ENCODE measurements at places on chromosomes 2 and 18.

- no peak for DNase-seq
Observed at GRCh38 chr2:236588932-236589592, 19.4 kb downstream of the ACKR3 start.

- DNase-seq = no peak
Observed at GRCh38 chr18:13502585-13502984, 223.8 kb downstream of the FAM210A start.

- DNase-seq = no peak
Observed at GRCh38 chr2:127134833-127135830, 28.2 kb upstream of the BIN1 start.

- no peak for DNase-seq
Observed at GRCh38 chr2:20670315-20671035, 3.5 kb downstream of the GDF7 start.

DNA sequence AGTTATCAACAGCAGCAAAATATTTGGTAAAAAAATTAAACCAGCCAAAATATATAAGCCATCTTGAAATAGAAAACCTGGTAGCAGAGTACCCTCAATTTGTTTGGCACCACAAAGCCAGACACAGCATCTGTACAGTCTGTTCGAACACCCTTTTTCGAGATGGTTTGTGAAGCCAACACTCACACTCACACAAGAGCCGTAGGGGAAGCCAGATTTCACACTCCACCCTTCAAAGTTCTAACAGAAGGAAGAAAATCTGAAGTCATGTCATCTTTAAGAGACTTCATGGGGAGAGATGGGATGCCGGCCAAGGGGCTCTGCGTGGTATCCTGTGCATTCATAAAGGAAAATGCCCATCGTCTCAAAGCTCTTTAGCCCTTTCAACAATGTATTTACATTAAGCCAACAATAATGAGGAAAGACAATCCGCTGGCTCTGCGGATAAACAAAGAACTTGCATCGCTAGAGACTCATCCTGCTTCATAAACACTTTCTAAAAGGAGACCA, 451.5 kb upstream of the CHST9 start:
- DNase-seq = no peak

DNA sequence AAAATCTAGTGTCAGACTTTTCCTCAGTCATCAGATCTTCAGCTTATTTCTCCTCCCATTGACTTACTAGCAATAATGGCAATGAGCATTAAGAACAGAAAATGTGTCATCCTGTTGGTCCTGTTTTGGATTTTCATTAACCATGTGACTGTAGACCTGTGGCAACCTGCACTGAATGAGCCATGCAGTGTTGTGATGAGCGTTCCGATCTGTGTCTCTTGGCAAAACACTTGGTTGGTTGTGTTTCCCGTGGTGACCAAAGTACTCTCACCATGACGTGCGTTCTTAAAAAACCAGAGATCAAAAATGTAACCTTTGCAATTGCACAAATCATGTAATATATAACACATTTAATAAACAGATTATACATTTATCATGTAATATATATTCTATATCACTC, 138.6 kb downstream of the MAP3K20 start:
- no peak for DNase-seq

DNA sequence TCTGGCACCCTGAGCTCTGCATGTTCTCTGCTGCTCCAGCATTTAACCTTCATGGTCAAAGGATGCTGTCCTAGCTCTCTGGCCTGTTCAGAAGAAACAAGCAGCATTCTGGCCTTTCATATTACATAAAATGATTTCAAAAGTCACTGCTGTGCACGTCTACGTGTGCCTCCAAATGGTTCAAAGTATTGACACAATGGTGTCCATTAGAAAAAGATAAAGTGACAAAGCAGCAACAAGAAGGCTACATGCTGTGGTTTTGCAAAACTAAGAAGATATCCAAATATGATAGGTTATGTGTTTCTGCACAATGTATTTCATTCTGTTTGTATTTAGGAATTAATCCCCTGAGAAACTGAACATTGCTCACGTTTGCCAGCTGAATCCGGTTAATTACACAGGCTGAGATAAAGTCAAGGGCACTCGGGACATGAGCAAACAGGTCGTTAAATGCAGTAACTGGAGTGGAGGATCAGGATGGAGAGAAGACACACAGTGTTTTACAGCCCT, 258.5 kb downstream of the DOK6 start:
- DNase-seq = no peak

- DNase-seq = no peak
Observed at GRCh38 chr18:69216321-69216720, 184.4 kb upstream of the DOK6 start.

GRCh38 chr2:181421131-181421458, 36.1 kb upstream of the ITGA4 start:
- no peak for DNase-seq

- DNase-seq = peak; percentile 79
Observed at GRCh38 chr2:183070942-183071844, 7.4 kb upstream of the DUSP19 start.

DNA sequence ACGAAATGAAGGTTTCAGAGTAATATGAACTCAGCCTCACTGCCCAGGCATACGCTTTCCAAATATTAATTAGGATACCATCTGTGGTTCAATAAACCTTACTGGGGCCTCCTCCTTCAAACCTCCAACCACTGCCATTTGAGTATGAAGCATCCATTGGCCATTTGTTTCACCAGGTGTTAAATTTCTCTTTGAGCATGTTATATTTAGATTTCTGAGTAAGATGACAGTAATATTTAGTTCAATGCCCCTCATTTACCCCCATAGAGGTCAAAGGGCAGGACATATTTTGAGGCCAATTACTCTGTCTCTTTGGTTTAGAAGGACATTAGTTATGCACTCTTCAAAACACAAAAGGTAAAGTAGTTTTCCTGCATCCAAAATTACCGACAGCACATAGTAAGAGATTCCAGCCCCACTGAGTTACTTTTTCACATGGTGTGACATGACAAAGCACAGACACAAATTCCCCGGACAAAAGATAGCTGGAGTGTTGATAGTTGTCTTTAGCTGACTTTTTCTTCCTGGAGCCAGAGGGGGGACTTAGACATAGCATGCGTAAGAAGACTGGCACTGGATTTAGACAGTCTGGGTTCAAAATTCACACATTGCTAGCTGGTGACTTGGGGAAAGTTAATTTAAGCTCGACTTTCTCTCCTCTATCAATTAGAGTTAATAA, 33.1 kb upstream of the LNPK start:
- DNase-seq = no peak

GRCh38 chr18:49052891-49053644, 102.3 kb upstream of the SMAD7 start:
- no peak for DNase-seq

DNA sequence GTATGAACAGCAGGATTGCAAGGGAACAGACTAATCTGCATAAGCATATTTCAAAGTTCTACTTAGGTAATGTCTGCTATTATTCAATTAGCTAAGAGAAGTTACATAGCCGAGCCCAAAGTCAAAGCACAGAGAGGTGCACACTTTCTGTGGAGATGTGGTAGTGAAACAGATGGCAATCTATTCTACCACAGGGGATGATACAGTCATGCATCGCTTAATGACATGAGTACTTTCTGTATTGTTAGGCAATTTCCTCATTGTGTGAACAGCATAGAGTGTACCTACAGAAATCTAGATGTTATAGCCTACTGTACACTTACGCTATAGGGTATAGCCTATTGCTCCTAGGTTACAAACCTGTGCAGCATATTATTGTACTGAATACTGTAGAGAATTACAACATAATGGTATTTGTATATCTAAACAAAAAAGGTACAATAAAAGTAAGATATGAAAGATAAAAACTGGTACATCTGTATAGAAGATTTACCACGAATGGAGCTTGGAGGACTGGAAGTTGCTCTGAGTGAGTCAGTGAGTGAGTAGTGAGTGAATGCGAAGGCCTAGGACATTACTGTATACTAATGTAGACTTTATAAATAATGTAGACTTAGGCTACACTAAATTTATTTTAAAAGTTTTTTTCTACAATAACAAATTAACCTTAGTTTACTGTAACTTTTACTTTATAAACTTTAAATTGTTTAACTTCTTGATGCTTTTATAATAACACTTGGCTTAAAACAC, 197.6 kb downstream of the MBD5 start:
- DNase-seq = no peak

DNA sequence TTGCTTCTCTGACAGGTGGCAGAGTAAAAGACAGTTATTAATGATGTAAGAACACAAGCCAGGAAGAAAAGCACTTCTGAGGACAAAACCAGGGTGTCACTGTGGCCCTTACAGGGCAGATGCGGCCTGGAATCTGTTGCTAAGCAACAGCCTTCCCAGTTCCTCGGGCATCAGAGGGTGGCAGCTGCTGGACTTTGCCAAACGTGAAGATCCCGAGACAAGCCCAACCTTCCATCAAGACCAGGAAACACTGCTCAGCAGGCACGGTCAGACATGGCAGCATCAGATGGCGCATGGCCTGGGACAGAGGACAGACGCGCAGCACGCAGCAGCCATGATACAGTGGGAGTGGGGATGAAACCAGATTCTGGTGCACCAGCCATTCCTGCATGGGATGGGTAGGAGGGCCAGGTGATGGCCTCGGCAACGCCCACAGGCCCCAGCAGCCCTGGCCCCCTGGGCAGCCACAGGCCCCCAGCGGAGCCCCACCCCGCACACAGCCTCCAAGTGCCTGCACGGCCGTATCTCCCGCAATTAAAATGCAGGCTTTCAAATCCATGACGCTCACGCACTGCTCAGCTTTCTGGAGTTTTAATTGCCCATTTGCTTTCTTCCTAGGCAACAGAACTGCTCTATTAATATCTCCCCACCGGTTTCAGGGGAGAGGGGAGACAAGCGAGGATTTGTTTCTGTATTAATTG, 89.0 kb downstream of the EIPR1 start:
- DNase-seq = no peak

- DNase-seq = no peak
Observed at GRCh38 chr2:43276266-43276941, 50.0 kb upstream of the ZFP36L2 start.

DNA sequence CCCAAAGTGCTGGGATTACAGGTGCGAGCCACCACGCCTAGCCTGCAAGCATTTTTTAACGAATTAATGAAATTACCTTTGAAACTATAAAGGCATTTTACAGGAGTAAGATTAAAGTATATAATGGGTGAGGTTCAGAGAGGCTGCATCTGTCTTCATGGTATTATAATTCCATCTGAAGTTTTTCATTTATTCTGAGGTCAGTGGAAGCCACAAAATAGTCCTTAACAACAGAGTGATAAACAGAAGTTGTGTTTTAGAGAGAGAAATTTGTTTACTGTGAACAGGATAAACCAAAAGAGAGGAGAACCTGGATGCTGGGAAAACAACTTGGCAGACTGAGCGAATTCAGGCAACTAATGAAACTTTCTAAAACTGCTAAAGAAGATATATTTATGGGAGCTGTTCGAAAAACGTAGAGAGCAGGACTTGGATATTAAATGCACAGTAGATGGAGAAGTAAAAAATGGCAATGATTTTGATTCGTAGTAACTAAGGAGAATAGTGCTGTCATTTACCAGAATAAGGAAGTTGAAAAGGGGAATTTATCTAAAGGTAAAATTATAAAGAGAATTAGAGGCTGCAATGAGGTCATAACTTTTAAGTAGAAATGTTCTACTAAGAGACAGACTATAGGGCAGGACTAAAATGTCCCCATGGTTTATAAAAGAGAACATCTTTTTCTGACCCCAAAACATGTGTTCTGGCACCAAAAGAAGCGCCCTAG, 37.9 kb upstream of the ITGA4 start:
- DNase-seq = no peak

DNA sequence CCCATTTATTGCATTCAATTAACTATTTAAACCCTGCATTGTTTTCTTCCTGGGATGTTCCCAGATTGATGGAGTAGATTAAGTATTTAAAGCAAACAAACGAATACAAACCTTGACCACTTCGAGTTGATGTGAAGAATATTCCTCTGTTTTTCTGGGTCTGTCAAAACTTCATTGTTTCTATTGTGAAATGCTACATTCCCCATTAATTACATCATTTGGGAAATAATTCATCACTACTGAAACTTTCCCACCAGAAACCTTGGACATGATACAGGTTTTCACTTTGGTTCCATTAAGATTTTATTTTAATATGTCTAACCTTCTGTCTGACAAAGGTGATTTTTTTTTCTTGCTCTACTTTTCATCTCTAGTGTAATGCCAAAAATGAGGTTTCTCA, 365.1 kb upstream of the ETAA1 start:
- DNase-seq = no peak

GRCh38 chr2:44367591-44367990, 5.8 kb downstream of the CAMKMT start:
- no peak for DNase-seq

DNA sequence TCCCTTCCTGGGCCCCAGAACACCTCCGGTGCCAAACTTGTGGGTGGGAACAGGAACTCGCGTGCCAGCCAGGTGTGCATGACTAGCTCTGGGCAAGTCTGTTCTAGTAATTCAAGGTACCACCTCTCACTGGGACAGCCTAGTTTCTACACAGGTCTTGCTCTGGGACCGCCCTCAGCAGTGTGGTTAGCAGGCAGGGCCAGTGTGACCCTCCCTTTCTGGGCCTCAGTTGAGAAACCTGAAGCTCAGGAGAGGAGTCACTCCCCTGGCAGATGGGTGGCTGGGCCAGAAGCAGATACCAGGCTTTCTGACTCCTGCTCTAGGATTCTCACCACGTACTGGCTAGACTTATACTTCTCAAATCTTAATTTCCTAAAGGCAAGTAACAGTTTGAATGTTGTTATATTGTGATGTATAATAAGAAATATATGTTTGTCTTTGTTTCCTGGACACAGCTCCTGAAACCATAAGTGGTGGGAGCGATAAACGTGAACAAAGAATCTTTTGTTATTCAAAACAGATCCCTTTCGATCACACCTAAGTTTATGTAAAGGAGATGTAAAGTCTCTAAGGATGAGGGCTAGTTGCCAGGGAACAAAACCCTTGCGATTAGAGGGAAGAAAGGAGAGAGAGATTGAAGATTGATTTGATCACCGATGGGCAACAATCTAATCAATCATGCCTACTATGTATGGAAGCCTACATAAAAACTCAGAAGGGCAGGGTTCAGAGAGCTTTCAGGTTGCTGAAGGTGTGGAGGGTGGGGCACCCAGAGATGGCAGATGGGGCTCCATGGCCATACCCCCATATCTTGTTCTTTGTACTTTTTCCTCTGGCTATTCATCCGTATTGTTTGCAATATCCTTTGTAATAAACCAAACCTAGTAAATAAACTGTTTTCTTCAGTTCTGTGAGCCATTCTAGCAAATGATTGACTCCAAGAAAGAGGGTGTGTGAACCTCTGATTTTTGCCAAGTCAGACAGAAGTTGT, 952 bp upstream of the UGT1A6 start:
- no peak for DNase-seq

DNA sequence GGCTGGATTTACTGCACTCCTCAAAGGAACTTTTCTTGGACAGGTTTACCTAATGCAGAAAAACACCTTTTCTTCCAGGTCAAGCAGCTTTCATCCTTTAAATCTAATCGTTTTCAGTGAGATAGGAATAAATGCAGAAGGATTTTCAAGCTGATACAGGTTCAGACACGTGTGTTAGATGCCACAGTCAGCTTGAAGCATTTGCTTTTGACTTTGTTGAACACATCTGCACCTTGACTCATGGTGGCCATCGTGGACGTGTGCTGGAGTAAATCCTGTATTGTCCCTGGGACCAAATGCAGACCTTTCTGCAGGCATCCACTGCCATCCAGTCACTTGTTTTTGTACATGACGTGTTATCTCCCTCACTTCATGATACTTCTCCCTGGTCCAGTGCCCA, 61.9 kb downstream of the KLHL29 start:
- no peak for DNase-seq

GRCh38 chr18:46035696-46036680, 36.1 kb downstream of the PSTPIP2 start:
- no peak for DNase-seq

Data from SK-MEL-5 (cell line).